ENCODE measurements at places on chromosomes 1 and 21. TPM values are rescaled to one million over a fixed set of nuclear protein-coding genes. Genes with fewer than 3 reads are reported as not detected.

Gene PAQR6
- total RNA-seq = 3.3 TPM

Gene B3GALT5
- 0.24 TPM for total RNA-seq

Gene NHLH1
- total RNA-seq = 0.78 TPM

Gene DIO1
- total RNA-seq = not detected

Gene OR2L8
- total RNA-seq = not detected

Gene KLHDC7A
- 1.5 TPM for total RNA-seq

Gene SPOCD1
- 6.9 TPM for total RNA-seq

Gene CD34
- total RNA-seq = not detected

Gene FNDC5
- total RNA-seq = 0.54 TPM

Gene SPRR2F
- total RNA-seq = not detected

Gene SELENBP1
- total RNA-seq = 5.6 TPM

Gene GJC2
- 0.45 TPM for total RNA-seq

Gene IGSF5
- total RNA-seq = not detected

Gene MYBPH
- not detected for total RNA-seq

Gene RIMKLA
- 0.70 TPM for total RNA-seq

Gene CACNA1E
- not detected for total RNA-seq

Gene C1orf74
- 1.6 TPM for total RNA-seq

Gene OR2T29
- total RNA-seq = not detected

Gene CLCC1
- total RNA-seq = 17.0 TPM

Gene PLA2G4A
- total RNA-seq = 12.5 TPM

Gene RABGAP1L
- 4.4 TPM for total RNA-seq

Gene TNFRSF14
- 0.22 TPM for total RNA-seq

Gene RWDD3
- 10.6 TPM for total RNA-seq

Gene HTR6
- total RNA-seq = 0.14 TPM

Gene ARHGEF10L
- total RNA-seq = 4.9 TPM

Gene TAL1
- total RNA-seq = not detected

Gene TOE1
- total RNA-seq = 12.3 TPM

Gene CD53
- not detected for total RNA-seq

Gene TMPRSS15
- not detected for total RNA-seq

Gene OPRD1
- total RNA-seq = 0.06 TPM

Gene ELAPOR1
- 0.61 TPM for total RNA-seq

Gene TFF1
- 25.6 TPM for total RNA-seq

Data from A549 treated with CpdA at 1 μM for 4 hours (cell line).